ENCODE measurements at places on chromosomes 5 and 9.

GRCh38 chr9:121645853-121646807 is 5.3 kb upstream of the DAB2IP start:
- no peak for DNase-seq

DNA sequence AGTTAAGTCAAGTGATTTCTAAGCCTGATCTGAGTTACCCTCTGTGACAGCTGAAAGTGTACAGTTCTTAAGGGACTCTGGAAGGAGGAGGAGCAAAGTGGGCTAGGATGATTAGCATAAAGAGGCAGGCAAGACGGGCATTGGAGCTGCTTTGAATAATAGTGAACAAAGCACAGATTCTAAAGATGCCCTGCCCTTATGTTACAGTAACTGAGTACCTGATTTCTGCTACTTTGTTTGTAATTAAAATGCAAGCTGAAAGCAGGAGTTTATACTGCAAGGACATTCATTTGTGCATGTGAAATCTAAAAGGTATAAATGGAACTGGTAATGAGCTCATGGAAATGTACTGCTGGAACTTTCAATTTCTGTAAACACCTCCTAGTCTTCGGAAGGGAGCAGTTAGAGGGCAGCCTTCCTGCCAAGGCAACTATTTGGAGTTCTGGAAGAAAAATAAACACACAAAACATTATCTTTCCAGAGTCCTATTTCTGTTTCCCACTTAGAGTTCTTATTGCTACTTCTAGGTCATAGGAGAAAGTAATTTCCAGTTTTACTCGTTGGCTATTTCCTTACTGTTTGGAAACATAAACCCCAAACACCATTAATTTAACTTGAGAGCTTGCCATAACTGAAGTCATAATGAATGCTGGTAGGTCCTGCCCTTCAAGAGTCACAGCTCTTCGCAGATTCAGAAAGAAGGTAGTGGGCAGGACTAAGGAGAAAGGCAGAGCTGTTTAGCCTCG is at the start of gene RANBP3L:
RANBP3L (minus strand) TSS at position 45 of the 746 bp plus-strand sequence. CDS start 486 bp downstream, outside the sequence.
- no peak for DNase-seq

DNA sequence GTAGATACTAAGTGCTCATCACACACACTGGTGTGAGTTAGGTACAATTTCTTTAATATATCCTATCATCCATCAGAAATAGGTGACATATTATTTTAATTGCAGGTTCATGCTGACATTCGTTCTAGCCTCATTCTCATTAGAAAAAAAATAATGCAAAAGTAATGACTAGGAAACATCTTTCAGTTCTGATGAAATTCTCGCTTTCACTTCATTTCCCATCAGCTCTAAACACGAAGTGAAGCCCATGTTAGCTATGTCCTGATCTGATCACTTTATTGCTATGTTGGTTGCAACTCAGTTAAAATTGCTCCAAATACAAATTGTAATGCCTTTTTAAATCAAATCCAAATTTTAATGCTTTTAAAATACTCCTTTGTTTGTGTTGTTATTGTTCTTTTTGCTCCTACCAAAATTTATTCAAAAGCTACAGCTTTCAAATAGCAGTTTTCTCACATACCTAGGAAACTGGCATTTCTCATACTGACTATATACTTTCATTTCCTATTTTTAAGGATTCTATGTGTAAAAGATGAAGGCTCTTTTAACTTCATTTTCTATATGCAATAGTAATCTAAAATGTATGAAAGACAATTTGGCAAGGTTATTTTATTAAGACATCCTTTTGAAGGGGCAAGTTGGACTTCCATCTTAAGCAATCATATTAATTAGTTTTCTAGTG is 1237.8 kb upstream of the ACO1 start:
- no peak for DNase-seq

GRCh38 chr5:43279548-43280274 is 33.5 kb downstream of the HMGCS1 start:
- no peak for DNase-seq

DNA sequence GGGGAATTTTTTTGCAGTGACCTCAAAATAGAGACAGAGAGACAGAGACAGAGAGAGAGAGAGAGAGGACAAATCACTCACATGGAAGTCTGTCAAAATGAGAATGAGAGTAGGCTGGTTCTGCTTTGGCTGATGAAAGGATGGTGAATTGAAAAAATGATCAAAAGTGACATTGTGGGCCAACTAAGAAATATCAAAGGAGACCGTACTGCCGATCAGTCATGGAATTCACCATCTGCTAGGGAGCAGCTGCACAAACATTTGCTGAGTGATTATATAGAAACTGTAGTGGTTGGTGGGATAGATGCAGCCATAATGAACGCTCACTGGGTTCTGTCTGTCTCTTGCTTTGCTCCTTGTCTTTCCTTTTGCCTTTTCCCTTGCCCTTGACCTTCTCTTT is 476.6 kb upstream of the SGCD start:
- no peak for DNase-seq

GRCh38 chr5:176739461-176740051 is 70.8 kb upstream of the UNC5A start:
- DNase-seq, result no peak

Data from hypothalamus (tissue), 51 donors.